ENCODE measurements at places on chromosomes 1 and 21.

DNA sequence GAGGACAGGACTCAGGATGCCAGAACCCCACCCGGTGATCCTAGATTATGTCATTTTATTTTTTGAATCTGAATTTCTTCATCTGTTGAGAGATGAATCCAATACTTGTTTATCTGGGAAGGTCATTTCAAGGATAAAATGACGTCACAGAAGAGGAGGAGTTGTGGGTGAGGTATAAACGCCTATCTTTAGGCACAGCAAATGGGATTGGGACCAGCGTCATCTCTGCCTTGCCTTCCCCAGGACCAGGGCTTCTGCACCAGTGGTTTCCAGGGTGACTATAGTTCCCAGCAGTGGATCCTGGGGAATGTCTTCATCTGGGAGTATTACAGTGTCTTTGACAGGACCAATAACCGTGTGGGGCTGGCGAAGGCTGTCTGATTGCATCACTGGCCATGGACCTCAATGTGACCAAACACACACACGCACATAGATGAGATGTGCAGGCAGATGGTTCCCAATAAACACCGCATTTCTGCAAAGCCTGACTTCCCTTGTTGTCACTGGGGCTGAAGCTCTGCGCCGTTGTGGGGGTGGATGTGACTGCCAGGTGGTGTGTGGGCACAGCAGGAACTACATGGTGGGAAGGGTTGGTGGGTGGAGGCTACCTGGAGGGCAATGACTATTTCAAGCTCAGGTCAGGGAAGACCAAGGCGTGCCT lies 28.1 kb downstream of the KCNA10 start:
- no peak for DNase-seq

DNA sequence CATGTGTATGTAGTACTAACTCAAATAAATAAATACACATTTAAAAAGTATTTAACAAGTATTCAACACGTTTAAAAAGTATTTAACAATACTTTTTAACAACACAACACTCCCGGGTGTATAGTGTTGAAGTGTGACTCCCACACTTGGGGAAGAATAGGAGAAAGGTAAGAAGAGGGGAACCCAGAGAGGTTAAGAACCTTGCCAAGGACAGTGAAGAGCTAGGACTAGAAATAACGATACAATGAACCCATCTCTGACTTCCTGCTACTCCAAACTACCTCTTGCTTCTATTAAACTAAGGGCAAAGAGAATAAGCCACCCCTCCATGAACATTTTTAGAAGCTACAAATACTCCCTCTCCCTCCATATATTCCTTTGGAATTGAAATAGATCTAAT lies 1.7 kb upstream of the GFI1 start:
- no peak for DNase-seq

- no peak for DNase-seq
Observed at GRCh38 chr1:92953491-92953890, 7.8 kb downstream of the DIPK1A start.

GRCh38 chr1:244782056-244782455 lies 53.4 kb upstream of the COX20 start:
- DNase-seq = no peak

- DNase-seq = no peak
Observed at GRCh38 chr1:94126651-94127050, 5.7 kb upstream of the ABCA4 start.

DNA sequence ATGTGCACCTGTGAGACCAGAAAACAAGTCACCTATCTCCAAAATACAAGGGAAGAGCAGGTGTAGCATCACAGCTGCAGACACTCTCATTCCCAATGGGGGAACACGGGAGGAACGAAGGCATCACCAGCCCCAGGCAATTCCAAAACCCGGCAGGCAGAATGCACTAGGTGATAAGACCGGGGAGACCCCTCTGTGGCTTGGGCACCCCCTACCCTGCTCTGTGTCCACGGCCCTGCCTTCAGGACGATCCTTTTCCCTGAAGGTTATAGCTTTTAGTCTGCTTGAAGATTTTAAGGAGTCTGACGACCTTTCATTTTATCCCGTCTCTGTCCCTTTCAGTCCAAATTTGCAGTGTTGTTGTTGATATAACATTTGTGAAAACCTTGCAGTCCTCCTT lies 19.2 kb downstream of the TRPM2 start:
- no peak for DNase-seq

GRCh38 chr1:19070891-19071621 lies 114.6 kb upstream of the IFFO2 start:
- DNase-seq = no peak

DNA sequence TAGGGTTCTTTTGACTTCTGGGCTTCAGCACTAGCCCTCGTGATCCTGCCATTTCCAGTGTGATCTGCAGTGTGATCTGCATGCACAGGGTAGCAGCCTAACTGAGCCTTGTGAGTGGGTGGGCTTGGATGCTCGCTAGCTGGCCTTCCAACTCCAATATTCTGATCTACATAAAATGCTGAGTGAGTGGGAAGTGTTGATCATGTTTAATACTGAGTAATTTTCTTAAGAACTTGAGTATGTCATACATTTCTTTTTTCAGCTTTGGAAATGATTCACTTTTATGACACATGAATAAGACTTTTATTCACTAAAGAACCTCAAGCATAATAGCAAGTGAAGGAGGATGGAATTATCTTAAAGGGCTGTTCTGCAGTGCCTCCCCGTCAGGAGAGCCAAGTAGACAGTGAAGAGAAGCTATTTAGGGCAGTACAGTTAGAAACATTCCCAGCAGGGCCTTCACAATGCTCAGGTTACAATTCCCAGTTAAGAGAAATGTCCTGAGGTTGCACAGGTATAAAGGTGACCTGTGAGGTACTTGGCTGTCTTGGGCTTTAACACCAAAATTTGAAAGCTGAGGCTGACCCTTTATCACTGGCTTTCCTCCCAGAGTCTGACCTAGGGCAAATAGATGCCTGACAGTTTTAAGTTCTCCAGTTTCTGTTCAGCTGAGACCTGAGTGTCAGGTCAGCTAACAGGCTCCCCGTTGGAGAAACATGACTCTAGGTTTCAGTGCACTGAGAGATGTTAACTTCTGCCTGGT lies 29.1 kb upstream of the LRRC8C start:
- DNase-seq = no peak

DNA sequence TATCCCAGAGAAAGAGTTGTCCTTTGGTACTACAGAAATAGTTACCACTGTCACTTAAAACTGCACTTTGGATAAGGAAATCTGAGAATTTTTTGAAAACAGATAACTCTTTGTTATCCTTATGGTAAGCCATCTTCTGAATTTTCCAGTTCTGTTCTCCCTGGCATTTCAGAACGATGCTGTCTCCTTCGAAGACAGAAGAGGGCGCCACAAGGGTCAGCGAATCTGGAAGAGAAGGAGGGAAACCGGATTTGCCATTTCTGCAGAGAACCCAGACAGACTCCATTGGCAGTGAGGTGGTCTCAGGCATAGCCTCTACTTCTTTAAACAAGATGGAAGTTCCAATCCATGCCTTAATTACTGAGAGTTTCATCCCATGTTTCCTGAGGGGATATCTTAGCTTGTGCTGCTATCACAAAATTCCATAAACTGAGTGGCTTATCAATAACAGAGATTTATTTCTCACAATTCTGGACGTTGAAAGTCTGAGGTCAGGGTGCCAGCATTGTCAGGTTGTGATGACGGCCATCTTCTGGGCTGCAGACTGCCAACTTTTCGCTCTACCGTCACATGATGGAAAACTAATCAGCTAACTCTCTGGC lies 6.4 kb downstream of the FCRL2 start:
- DNase-seq = no peak

DNA sequence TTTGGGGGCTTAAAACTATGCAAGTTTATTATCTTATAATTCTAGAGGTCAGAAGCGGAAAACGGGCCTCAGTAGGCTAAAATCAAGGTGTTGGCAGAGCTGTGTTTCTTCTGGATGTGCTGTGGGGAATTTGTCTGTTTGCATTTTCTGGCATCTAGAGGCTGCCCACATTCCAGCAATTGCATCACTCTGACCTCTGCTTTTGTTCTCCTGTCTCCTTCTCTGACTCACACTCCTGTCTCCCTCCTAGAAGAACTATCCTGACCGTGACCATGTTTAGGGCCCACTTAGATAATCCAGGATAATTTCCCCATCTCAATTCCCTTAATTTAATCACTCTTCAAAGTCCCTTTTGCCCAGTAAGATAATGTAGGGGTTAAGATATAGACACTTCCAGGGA lies 127.4 kb upstream of the DEPDC1 start:
- DNase-seq = no peak

DNA sequence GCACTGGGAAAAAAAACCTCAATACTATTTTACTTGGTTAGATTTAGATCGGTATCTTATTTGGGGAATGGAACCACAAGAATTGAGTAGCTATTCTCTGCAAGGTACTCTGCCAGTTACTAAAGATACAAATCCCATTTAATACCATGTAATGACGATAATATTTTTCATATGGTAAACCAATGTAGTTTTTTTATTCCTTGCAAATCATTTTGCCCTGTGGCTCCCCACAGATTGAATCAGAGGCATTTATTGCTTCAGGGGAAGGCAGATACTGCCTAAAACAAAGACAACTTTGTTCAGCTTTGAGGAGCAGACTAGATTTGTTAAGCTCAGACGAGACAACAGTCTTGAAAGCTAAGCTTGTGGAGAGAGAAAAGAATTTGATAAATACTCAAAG lies 226.7 kb upstream of the RUNX1 start:
- DNase-seq = no peak

DNA sequence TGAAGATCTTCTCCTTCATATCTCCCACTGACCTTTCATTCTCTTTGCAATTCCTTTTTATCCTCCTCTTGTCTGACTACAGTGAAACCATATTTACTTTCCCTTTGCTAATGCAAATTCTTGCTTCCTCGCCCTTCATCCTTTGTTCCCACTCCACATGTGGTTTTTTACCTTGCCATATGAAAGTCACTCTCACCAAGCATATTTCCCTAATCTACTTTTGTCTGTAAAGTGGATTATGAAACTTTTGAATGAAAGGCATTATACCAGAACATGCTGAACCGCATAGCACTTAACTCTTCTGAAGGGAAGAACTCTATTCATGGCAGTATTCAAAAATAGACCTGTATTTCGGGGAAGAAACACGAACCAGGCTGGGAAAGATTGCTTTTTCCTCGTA lies 8.0 kb upstream of the TMPRSS15 start:
- DNase-seq = no peak

- DNase-seq = no peak
Observed at GRCh38 chr1:76546354-76546933, 320.8 kb upstream of the ST6GALNAC5 start.

- no peak for DNase-seq
Observed at GRCh38 chr21:29077651-29078090, 4.2 kb upstream of the CCT8 start.

GRCh38 chr1:69589799-69590198 lies 22.1 kb downstream of the LRRC7 start:
- no peak for DNase-seq

GRCh38 chr1:111559736-111560279 lies 56.4 kb upstream of the ADORA3 start:
- peak; percentile 40 for DNase-seq

DNA sequence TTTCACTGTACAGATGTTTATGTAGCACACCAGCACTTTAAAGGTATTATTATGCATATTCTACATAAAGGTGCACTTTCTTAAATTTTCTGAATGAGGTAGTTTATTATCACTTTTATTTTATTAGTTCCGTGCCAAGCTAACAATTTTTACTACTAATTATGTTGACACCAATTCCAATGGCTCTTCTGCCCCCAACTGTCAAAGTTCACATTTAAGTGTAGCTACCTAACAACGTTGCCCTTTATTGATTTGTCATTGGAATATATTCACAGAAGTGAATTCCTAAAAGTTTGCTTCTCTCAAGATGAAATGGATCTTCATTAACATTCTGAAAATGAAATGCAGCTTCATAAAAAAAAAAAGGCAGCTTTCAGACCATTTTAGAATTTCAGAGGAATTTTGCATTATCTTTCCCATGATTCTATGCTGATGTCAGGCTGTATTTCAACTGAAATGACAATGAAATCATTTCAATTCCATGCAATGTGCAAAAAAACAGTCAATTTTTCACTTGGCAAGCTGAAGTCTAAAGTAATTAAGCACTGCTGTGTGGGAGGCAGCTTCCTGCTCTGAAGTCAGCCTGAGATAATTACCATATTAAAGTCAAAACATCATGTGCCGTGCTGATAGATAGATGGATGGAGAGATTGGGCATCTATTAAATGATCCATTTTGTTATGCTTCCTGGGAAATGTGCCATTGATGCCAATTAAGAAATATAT lies 229.2 kb downstream of the TTLL7 start:
- DNase-seq = no peak

DNA sequence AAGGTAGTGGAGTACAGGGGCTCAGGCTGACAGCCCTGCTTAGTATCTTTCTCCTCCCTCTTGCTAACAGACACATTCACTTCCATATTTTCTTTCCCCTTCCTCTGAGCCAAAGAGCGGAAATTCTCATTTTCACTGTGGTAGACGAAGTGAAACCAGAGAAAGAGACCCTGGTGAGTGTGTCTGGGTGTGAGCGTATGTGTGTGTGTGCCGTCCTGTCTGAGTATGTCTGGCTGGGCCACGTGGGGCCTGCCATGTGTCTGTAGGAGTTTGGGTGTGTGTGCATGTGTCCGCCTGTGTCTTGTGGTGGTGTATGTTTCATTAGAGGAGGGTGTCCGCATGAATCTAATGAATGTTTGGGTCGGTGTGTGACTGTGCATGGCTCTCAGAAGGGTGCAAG lies 1.7 kb downstream of the COL8A2 start:
- no peak for DNase-seq

DNA sequence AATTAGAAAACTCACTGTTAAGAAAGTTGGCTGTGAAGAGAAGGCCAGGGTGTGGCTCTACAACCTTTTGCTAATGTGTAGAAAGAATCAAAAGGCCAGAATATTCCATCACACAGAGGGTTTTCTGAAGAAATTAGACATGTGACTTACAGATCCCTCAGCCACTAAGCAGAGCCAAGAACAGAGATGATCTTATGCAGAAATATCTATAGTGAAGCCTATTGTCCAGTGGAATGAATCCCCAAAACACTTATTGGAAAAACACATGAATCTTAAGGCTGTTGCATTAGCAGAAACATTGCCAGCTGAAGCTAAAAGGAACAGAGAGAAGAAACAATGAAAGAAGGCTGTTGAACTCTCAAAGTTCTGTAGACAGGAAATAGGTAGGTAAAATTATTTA lies 979.2 kb downstream of the MRPL39 start:
- DNase-seq = no peak

- no peak for DNase-seq
Observed at GRCh38 chr1:183800449-183800848, 4.5 kb upstream of the RGL1 start.

DNA sequence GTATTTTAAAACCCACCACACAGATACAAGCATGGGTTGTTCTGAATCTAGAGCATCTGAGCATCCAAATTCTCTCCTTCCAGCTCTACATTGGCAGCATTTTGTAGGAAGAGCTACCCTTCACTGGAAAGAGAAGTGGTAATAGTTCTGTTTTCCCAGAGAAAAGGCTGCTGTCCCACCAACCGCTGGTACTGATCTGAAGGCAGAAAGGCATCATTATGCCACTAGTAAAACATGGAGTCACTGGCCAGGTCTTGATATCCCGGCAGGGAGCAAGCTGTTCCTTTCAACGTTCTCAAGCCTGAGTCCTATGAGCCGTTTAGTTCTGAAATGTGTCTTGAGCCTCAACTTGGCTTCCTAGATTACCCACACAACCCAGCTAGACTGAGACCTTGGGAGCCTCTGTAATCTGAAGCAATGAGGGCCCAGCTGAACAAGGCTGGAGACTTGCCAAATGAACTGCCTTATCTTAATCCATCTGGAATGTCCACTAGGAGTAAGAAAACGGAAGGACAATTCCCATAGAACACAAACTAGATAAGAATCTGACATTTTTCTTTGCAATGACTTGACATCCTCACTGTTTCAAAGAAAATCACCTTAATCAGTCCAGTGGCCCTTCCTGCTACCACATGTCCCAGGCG lies 116.8 kb downstream of the KCNH1 start:
- peak; percentile 51 for DNase-seq

- no peak for DNase-seq
Observed at GRCh38 chr1:1033731-1034438, 14.0 kb downstream of the AGRN start.
